ENCODE measurements at places on chromosomes 7 and 10.
A peak's percentile ranks its signal among the peaks of the same experiment; 100 is the strongest.

DNA sequence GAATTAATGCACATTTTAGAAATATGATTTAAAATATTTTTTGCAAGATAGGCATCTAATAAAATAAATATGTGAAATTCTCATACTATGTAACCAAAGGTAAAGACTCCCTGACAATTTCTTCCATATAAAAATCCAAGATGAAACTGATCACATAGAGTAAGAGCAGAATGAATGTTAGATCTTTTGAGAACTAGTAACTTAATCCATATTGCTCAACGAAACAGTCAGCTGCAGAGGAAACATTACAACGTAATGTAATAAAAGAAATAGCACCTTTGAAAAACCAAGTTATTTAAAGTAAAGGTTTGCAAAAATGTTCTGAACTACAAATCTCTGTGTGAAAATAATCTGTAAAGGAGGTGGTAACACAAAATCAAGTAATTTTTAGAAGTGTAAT, 28.8 kb downstream of the HACD1 start:
- DNase-seq = no peak

DNA sequence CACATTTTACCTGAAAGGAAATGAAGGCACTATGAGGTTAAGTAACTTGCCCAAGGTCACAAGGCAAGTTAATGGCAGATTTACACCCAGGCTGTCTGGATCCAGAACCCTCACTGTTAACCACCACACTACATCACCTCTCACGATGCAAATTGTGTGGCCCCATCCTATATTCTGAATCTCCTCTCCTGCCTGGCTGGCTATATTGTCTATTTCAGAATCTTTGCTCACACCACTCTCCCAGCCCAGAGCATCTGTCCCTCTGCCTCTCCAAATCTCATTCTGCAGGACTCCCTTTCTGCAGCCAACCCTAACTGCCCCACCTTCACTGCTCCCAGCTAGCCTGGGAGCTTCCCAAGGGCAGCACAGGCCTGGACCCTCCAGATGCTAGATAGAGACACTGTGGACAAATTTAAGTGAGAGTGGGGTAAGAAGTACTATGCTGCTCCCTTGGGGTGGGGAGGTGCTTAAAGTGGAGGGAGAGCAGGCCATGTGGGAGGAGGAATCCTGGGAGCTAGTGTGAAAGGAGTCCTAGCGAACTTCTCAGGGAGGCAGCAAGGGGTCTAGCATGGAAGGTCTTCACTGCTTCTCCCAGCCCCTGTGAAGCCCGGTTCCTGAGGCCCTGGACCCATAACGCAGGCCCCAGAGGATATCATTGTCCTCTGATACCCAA, 786 bp downstream of the CUEDC2 start:
- no peak for DNase-seq

GRCh38 chr10:11993834-11994468, 48.7 kb downstream of the UPF2 start:
- no peak for DNase-seq

- no peak for DNase-seq
These were observed 96.5 kb downstream of the NRP1 start for GRCh38 chr10:33237736-33238624.

GRCh38 chr7:151570366-151570915, 50.7 kb upstream of the RHEB start:
- peak; percentile 17 for DNase-seq

GRCh38 chr7:299628-300027, 9.7 kb downstream of the FOXL3 start:
- no peak for DNase-seq

GRCh38 chr10:129339191-129339590, 127.8 kb upstream of the MGMT start:
- DNase-seq = no peak

Measured in muscle of arm (tissue), 14 donors.